ENCODE measurements at places on chromosomes 1 and 21.

DNA sequence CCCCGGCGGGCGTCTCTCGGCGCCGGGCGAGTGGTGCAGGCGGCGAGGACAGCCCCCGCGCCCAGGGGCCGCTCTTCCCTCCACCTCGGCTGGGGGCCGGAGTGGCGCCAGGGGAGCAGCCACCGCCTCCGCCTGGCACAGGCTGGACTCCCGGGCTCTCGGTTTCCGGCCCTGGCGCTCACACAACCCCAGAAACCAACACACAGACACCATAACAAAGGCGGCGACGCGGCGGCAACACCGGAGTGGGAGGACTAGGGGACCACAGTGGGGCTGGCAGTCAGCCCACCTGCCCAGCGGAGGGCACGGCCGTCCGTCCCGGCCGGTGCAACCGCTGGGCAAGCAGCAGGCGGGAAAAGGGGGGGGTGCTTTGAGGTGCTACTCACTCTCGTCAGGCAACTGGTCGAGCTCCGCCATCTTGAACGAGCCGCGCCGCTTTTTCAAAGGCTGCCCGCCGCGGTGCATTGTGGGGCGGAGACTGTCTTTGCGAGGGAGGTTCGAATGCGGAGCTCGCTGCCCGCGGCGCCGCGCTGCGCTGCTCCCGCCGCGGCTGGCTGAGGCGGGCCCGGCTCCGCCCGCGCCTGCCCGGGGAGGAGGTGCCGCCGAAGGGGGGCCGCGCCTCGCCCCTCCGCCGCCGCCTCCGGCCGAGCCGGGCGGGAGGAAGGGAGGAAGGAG lies at the start of gene LIN9:
Gene LIN9 (minus strand): TSS at position 442 of the 675 bp plus-strand sequence. CDS start 25 bp downstream, at position 417.
- DNase-seq: peak; percentile 80

- no peak for DNase-seq
Observed at GRCh38 chr1:32199717-32200072, 700 bp upstream of the CCDC28B start.

DNA sequence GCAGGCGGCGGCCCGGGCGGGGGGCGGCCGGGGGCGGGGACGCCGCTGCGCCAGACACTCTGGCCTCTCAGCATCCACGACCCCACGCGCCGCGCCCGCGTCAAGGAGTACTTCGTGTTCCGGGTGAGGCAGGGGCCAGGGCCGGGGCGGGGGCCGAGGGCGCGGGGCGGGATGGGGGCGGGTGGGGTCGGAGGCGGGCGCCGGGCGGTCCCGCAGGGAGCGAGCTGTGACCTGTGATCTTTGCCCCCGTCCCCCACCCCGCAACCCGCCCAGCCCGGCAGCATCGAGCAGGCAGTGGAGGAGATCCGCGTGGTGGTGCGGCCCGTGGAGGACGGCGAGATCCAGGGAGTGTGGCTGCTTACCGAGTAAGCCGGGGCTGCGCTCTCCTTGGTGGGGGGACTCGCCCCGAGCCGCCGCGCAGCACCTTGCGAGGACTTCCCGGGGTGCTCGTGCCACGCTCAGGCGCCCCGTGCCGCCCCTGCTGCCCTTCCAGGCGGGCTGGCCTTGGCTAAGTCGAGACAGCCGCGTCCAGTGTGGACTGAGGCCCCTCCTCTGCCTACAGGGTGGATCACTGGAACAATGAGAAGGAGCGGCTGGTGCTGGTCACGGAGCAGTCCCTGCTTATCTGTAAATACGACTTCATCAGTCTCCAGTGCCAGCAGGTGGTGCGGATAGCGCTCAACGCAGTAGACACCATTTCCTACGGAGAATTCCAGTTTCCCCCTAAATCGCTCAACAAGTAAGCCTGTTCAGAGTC lies 514 bp downstream of the TPRG1L start:
- peak; percentile 59 for DNase-seq

GRCh38 chr1:178411756-178412399 lies 84.9 kb downstream of the CLEC20A start:
- DNase-seq: no peak

DNA sequence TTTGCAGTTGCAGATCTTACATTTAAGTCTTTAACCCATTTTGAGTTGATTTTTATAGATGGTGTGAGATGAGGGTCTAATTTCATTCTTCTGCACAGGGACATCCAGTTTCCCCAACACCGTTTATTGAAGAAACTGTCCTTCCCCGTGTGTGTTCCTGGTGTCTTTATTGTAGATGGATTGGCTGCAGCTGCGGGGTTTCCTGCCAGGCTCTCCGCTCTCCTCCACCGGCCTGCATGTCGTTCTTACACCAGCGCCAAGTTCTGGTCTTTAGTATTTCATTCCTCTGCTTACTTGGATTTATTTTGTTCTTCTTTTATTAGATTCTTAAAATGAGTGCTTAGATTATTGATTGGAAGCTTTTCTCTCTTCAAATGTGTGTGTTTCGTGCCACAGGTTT lies 98.9 kb upstream of the COL6A1 start:
- DNase-seq: no peak

DNA sequence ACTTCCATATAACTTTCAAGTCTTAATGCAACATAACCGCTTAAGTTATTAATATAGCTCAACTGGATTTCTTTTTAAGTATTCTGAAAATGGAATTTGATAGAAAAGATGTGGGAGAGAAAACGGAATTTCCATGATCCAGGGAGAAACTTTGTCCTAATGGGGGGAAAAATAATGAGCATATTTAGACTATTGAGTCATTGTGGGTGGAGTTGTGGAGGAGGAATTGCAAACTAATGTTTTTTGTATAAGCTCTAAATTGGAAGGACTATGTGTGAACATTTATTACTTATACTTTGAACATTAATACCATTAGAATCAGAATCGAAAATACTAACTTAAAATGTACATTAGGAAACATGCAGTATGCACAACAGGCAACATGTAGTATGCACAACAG lies 159.9 kb upstream of the NEGR1 start:
- no peak for DNase-seq

- no peak for DNase-seq
Observed at GRCh38 chr21:31682620-31683019, 23.1 kb downstream of the SOD1 start.

- DNase-seq: no peak
Observed at GRCh38 chr1:81006502-81006901, 794.2 kb upstream of the ADGRL2 start.

DNA sequence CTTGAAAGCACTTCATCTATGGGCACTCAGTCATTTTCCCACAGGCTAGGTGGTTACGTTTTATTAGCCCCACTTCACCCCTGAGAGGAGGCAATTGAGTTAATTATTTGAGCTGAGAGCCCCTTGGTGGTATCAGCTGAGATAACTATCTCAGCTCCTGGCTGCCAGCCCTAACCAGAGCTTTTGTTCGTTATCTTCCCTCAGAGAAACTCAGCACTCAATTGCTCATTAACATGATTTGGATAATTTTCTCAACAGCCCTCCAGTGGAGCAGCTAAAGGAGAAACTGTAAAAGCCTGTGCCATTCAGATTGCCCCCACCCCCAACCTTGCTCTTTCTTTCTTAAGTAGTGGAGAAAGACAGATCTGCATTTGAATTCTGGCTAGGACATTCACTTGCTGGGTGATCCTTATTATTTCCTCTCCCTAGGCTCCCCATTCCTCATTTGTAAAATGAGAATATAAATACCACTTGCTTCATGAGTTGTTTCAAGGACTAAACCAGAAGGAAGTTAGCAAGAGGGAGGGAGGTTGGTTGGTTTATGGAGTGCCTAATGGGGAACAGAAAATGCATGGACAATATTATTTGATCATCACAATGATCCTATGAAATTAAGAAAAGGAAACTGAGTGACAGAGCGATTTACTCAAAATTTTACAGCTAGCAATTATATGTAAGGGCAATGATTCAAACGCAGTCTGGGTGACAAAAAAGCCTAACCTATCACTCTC lies 218.7 kb upstream of the FGGY start:
- no peak for DNase-seq

DNA sequence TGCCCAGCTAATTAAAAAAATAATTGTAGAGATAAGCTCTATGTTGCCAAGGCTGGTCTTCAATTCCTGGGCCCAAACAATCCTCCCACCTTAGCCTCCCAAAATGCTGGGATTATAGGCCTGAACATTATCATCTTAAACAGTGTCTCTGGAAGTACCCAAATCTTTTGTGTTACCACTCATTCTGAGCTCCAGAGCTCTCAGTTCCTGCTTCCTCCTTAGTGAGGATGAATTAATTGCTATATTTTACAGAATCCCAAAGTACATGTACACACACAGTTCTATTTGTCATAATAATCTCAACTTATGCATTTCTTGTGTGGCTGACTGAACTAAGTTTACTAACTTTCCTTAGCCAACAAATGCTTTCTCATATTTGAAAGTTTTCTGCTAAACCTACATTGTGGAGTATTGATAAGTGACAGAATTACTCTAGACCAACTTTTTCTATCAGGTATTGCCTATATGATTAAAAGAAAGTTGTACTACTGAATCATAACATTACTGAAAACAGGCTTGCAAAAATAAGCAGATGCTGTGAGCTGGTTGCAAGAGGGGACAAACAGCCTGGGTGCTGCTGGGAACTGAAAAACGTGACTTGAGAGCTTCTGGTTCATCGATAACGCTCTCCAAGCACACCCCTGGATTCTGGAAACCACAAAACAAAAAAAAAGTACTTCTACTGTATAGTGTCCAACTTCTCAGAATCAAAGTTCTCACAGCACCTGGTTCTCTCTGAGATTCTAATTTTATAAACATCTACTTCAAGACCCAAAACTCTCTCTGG lies 15.3 kb downstream of the VAV3 start:
- DNase-seq: no peak

DNA sequence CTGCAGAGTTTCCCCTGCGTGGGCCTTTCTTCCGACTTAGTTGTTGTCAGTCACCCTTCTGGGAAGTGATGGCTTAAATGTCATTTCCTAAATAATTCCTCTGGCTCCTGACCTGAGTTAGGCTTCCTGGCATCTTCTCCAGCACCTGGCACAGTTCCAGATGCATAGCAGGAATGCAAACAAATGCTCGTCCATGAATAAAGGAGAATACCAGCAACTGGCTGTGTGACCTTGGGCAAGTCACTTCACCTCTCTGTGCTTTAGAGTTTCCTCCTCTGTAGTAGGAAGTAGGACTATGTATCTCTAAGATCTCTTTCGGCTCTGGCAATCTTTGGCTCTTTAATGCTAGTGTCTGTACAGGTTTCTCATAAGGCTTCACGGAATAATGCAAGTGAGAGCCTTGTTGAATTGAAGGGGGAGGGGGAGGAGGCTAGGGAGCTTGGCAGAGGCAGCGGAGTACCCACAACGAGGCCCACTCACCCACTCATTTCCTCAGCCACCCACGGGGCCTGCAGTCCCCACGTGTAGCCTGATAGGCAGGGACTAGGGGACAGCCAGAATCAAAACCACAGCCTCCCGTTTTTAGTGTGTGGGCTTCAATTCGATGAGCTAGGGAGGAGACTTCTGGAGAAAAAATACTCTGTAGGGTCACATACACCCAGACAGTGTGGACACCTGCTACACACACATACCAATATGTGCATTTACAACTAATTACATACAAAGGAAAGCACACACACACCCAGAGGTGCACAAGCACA lies 48.1 kb downstream of the TENT5C start:
- no peak for DNase-seq

DNA sequence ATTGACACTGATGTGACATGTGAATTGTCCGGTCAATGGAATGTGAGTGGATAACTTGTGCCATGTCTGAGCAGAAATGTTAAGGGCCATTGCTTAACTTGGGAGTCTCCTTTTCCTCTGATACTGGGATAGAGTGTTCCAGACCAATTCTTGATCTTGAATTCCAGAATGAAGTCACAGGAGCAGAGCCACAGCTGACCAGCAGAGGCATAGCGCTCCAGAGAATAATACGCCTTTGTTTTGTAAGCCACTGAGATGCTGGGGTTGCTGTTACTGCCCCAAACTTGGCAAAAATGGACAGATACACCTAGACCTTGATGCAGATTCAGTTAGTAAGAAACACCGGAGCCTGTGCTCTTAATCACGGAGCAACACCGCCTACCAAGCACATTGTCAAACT lies 6.3 kb downstream of the KCNJ6 start:
- no peak for DNase-seq

- DNase-seq: no peak
Observed at GRCh38 chr1:30811187-30811586, 53.6 kb upstream of the LAPTM5 start.

DNA sequence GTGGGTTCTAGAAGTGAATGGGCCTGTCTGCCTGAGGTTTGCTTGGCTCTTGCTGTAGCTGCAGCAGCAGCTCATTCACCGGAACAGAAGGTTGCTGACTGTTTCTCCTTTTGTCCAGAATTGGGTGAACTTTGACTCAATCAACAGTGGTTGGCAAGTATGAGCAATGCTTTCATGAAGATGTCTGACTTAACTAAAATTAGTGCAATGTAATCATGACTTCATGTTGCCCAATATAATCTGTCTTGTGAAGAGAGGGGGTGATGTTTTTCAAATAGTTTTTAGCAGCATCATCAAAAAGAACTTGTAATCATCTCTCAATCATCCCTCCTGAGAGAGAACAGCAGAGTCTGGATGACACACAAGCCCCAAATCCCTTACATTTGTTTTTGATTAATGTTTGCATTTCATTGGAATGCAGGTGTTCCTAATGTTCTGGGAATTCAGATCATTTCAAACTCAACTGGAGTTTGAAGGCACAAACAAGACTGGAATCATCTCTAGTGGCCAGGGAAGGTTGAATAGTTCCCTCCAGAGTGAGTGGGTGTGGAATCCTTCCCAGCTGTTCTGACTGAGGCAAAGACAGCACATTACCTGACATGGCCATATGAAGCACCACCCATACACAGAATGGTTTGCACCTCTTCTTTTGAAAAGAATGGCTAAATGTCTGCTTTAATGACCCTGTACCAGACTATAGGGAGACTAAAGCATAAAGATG lies 82.9 kb downstream of the HLX start:
- no peak for DNase-seq

DNA sequence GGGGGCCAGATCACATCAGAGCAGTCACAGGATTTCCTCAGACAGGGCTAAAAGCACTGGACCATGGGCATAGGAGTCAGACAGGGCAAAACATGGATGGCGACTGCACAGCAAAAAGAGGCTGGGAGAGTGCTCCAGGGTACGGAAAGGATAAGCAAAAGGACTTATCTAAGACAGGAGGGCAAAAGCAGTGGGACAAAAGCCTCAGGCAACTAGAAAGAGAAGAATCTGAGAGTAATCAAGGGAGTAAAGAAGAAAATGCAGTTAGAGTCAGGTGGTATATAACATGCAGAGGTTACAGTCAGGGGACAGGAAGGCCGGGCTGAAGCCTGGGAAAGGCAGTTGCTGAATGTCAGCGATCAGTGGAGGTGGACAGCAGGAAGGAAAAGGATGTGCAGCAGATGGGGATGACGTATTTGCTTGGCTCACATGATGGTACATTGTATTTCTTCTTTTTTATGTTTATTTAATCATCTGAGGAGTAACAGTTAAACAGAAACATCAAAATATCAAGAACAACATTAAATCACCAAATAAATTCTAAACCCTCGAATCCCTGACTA lies 63.1 kb upstream of the CNN3 start:
- no peak for DNase-seq

GRCh38 chr21:33884376-33885171 lies 31.0 kb downstream of the ATP5PO start:
- DNase-seq: no peak

DNA sequence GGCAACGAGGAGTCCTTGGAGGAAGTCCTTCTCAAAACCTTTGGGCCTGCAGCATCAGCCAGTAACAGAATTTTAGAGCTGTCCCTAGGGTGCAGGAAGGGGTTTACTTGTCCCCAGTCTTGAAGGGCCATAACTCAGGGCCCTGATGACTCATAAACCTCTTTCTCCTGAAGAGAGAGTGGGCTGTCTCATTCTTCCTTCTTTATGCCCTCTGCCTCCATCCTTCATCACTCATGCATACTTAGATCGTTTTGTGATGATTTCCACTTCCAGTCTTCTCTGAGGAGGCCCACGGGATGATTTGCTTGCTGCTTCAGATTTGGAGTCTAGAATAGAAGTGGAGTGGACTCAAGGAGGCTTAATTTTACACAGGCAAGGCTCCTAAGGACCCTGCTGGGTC lies 60.2 kb downstream of the NDUFS5 start:
- DNase-seq: no peak
